ENCODE measurements at places on chromosomes 3 and 15. TPM values are rescaled to one million over a fixed set of nuclear protein-coding genes. Genes with fewer than 3 reads are reported as not detected.
A peak's percentile ranks its signal among the peaks of the same experiment; 100 is the strongest.

NAA80 gene
- total RNA-seq, result 6.7 TPM

DNA sequence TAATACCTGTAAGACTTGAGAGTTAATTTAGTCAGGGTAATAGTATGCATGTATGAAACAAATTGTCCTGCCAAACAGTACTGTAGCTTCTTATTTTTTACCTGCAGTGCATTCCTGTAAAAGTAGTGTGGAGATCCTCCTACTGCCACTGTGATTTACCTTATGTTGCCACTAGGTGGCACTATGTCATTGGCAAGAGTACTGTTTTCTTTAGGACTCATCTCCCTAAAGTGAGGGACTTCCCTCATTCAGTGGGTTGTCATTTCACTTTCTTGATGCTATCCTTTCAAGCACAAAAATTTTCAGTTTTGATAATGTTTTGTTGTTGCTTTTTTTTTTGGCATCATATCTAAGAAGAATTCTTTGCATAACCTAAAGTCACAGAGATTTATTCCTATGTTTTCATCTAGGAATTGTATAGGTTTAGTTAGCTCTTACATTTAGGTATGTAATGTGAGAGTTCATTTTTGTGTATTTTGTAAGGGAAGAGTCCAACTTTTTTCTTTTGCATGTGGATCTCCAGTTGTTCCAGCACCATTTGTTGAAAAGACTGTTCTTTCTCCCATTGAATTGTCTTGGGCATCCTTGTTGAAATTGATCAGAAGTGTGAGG, 105.7 kb downstream of the AKAP13 start:
- no peak for DNase-seq

- no peak for DNase-seq
Measured at GRCh38 chr3:118714800-118715199, 319.8 kb downstream of the IGSF11 start.

DNA sequence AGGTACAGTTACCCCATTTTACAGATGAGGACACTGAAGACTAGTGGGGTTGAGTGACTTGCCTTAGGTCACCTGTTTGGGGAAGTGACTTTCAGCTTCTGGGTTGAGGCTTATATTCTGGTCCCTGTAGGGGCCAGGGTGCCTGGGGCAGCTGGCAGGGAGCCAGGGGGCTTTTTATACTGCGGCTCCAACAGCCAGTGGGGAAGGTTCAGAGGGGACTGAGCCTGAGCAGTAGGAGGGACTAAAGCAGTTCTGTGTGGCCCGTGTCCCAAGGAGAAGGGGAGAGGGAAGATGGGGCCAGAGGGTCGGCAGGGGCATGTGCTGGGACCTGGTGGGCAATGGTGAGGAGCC, 37.7 kb downstream of the SLC6A6 start:
- DNase-seq, result no peak

DNA sequence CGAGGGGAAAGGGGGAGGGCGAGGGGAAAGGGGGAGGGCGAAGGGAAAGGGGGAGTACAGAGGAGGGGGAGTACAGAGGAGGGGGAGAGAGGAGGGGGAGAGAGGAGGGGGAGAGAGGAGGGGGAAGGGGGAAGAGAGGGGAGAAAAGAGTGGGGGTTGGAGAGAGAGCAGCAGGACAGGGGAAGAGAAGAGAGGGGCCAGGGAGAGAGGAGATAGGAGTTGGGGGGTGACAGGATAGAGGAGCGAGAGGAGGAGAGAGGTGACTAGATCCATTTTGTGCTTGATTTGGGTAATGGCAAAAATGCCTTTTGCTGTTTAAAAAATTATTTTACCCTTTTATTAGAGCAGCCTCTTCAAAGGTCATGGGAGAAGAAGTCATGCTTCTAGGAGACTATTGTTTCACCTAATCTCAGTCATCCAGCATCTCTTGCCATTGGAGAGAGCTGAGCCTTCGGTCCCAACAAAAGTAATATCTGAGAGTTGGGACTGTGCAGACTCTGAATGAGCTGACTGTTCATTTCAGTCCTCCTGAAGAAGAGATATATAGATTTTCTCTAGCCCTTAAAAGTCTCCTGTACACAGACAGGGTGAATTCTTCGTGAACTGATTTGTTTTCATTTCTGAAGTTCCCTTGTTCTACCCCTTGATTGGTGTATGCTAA, 15.1 kb upstream of the TOP2B start:
- no peak for DNase-seq

DPP8 gene
- 36.5 TPM for total RNA-seq

DNA sequence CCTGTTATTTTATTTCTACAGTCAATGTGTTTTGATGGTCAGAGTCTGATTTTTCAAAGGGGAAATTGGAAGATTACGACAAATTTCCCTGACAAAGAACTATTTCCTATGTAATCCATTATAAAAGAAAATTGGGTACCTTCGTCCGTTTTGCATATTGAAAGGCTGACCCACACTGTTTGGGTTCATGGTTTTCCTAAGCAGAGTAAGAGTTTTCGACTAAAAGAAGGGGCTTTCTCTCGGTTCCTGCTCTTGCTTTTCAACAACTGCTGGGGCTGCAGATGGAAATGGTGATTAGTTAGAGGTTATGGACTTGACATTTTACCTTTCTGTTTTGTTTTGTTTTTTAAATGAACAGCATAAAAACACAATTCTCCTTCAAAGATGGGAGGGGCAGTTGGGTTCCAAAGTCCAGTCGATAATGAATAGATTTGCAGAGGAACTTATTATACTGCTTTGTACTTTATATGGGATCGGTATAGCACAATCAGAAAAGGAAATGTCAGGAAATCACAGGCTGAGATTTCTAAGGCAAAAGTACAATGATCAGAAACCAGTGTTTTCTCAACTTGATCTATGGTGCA, 978 bp downstream of the KCNMB2 start:
- no peak for DNase-seq

- no peak for DNase-seq
Measured at GRCh38 chr15:57085267-57085666, 166.8 kb downstream of the TCF12 start.

DNA sequence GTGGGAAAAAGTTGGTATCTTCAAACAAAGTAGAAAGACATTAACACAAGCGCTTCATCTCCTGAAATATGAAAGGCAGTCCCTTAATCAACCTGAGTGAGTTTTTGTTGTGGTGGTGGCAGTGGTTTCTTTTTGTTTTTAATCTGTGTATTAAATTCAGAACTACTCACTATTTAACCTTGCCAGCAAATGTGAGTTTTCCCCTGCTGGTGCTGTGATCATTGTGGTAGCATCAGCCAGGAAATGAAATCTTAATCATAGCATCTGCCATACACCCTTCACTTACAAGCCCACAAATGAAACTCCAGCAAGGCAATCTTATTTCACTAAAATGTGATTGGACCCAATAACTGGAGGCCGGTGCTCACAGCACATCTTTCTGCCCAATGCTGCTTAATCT, 229.7 kb downstream of the SHOX2 start:
- DNase-seq, result no peak

SEMA6D gene
- 19.7 TPM for total RNA-seq

DNA sequence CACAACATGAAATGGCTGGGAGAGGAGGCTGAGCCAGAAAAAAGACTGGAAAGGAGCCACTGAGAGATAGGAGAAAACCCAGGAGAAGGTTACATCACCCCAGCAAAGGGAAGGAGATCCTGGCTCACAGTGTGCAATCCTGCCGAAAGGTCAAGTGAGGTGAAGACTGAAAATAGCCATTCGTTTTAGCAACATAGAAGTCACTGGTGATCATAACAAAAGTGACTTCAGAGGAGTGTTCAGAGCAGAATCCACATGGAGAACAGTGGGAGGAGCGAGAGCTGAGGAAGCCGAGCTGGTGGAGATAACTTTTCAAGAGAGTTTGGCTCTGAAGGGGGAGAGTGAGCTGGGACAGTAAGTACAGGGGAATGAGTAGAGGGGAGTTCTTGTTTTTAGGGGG, 5.4 kb upstream of the HEG1 start:
- DNase-seq, result peak; percentile 67

MAP1A gene
- 13.0 TPM for total RNA-seq

GRCh38 chr3:136624894-136625815, 127.0 kb downstream of the STAG1 start:
- no peak for DNase-seq

AMIGO3 gene
- not detected for total RNA-seq

- DNase-seq, result no peak
Measured at GRCh38 chr3:61343543-61343942, 92.3 kb upstream of the FHIT start.

RPUSD2 gene
- 11.4 TPM for total RNA-seq

MAP6D1 gene
- total RNA-seq, result 2.3 TPM

DNA sequence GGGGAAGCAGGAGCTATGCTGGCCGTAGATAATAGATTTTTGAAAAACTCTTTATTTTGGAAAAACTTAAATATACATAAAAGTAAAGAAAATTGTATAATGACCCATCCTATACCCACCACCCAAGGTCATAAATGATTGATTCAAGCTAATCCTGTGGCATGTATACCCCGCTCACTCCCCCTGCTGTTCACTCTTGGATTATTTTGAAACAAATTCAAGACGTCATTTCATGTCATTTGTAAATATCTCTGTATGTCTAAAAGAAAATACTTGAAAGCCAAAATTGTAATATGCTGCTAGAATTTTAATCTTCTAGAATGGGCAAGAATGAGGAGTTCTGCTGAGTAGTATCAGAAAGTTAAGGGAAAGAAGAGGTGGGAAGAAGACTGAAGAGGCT, 241.7 kb downstream of the FEZF2 start:
- no peak for DNase-seq

WDR53 gene
- total RNA-seq, result 7.6 TPM

DNA sequence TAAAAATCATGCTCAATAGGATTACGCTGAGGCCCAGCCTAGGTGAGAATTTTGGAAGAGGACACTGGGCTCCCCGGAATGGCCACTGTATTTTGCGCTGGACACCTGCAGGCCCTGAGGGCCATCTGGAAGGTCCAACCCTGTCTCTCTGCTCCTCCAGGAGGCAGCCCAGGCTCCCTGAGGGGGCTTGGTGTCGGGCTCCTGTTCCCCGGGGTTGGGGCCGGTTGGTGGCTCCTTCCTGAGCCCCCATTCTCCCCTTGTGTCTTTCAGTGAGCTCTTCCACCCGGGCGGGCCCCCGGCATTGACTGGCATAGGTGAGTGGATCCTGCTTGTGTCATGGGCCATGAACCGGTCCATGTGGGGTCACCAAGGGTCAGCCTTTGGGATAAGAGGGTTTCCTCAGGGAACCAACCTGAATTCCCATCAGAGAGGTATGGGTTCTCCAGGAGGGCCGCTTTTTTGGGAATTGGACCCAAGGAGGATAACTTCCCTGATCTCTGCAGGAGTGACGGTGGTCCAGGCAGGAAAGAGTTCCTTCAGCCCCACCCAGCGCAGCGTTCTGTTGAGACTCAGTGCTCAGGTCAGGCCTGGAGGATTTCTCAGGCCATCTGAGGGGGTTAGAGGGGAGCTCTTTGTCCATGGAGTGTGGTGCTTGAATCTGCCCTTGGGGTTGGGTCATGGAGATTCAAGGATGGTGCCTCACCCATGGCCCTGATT, 187.8 kb downstream of the UBE3A start:
- peak; percentile 14 for DNase-seq

TIGIT gene
- total RNA-seq, result not detected

GOLGA8S gene
- 0.40 TPM for total RNA-seq

CD86 gene
- 4.4 TPM for total RNA-seq

DNA sequence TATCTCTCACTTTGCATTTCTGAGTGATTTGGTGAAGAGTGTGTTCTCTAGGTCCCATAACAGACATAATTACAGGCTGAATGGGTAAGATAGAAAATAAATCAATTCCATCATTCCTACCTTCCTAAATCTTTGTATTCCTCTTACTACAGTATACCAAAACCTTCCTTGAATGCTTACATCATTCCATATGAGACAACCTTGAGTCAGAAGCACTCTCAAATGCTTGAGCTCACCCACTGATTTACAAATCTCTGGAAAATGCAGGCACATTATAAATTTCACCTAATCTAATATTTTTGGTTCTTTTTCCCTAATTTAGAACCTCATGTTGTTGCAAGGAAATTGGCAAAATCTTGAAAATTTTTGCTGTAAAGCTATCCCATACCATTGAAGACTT, 239.1 kb downstream of the CBLB start:
- DNase-seq, result no peak

HGD gene
- total RNA-seq, result not detected

GRCh38 chr3:126956361-126956760, 26.6 kb upstream of the PLXNA1 start:
- DNase-seq, result no peak

Data from left ventricle myocardium superior (tissue), 1 donor.